Mesothelial cell of epicardium (in vitro differentiated cells): ENCODE measurements at places on chromosomes 12 and 14. TPM values are rescaled to one million over a fixed set of nuclear protein-coding genes. Genes with fewer than 3 reads are reported as not detected.

- DNase-seq = no peak
Measured at GRCh38 chr12:51821440-51822260, 26.9 kb downstream of the FIGNL2 start.

Gene TAS2R19
- 8.0 to 9.5 TPM (median 8.5 TPM) in 3 replicates for total RNA-seq

DNA sequence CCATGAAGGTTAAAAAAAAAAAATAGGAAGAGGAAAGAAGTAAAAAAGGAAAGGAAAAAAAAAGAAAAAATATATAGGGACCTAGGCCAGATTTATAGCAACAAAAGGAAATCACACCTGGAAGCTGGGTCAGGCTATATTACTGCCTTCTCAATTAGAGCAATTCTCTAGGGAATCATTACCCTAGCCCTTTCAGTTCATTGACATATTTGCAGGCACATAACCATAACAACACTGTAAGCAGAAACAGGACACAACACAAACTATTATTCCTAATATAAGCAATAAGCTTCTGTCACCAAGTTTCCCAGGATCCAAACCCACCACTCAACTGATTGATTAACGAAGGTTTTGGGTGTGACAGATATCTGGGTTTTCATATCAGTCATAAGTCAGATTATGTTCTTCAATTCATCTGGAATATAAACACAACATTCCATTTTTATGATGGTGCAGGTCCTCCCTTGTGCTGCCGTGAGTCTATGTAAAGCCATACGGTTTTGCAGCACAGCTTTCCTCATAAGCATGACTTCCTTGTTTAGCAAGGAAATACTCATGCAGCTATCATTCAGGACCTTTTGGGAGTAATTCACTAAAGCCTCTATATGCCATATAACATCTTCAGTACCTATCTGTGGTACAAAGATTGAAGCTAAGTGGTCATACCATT lies 4.2 kb downstream of the PCNX4 start:
- no peak for DNase-seq

Gene CLEC12A
- not detected in 3 replicates for total RNA-seq

GRCh38 chr14:94269156-94269555 lies 23.9 kb downstream of the SERPINA10 start:
- DNase-seq = no peak

- DNase-seq = no peak
Measured at GRCh38 chr12:43921666-43922337, 85.9 kb downstream of the TMEM117 start.

GRCh38 chr14:22508150-22508457 lies 80.9 kb downstream of the DAD1 start:
- no peak for DNase-seq

DNA sequence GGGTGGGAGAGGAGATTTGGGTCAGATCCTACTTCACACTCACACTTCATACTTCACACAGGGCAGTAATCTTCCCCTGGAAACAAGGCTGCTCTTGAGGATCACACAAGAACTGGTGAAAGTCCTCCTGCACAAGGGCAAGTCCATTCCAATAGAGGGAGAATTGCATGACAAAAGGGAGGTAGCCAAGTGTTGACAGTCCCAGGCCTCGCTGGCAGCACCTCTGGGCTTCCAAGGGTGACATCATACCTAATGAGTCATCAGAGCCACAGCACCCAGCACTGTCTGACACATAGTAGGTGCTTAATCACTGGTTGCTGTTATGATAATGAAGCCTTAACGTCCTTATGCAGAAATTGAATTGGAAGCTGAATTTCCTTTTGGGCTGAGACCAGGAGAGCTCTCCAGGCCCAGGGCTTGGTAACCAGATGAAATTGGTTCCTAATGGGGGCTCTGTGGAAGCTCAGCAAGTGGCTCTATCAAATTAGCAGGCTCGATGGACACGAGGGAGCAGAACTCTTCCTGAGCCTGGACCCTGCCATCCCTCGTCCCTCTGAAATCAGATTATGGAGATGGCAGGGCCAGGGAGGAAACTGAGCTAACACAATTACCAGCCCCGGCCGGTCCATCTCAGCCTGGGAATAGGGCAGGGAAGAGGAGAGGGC lies 58.8 kb upstream of the ACTN1 start:
- DNase-seq = no peak
